ENCODE measurements at places on chromosomes 7 and 10.

DNA sequence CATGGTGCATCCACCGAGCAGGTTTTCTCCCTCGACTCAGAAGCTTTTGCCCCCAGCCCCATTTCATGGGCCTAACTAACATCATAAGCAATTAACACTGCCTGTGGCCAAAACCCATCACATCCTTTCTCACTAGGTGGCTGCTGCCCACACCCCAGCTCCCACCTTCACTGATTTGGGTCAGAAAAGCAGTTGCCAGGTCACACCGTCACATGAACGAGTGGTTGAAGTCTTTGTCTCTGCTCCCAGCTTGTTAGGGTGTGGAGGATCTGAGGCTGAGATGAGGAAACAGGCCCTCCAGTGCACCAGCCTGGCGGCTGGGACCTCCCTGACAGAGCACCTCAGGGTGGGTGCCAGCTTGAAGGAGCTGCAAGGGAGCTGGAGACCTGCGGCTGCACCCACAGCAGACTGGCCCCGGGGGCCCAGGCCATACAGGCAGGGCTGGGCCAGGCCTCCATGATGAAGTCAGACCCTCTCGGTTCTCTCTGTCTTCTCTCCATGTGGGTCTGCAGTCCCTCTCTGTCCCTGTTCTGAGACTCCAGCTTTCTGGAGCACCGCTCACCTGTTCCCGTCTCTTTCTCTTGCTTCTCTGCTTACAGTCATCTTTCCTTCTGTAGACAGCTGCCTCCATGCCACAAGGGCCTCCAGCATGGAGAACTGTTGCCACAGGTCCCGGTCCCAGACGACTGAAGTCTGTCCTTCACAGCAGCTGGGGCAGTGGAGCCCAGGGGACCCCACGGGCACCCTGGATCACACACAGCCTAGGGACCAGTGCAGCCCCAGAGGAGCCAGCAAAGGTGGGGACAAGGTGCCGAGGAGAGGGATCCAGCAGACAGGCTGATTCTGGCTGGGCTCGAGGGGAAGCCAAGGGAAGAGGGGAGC is 13.8 kb upstream of the INPP5A start:
- DNase-seq, result no peak

DNA sequence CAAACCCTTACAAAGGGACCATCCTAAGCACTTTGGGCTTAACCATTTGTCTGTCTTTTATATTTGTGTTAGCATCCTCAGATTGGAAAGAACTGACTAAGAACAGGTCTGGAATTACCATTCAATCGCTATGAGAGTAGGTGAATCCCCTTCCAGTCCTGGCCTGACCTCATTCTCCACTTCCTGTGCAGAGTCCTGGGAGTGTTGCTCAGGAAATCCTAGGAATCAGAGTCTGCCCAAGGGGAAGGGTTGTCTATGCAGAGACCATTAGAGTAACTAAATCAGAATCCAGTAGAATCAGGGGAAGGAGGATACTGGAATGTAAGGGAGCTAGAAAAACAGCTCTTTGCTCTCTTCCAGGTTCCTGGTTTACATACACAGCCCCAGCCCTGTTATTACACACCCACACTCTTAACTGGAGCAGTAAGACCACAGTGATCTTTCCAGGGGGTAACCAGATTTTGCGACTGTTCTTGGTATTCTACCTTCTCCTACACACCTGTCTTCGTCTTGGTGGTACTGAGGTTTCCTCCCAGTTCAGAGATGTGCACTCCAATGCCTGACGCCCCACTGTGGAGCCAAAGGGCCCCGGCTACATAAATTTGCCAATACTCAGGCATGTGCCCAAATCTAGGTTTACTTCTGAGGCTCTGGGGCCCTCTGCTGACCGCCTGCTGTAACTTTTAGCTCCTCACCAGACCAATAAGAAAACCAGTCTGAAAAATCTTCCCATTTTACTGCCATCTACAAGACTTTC is 103.7 kb downstream of the RNF216 start:
- no peak for DNase-seq

- DNase-seq, result no peak
These were observed 37.4 kb downstream of the AUTS2 start for GRCh38 chr7:69635555-69636185.

DNA sequence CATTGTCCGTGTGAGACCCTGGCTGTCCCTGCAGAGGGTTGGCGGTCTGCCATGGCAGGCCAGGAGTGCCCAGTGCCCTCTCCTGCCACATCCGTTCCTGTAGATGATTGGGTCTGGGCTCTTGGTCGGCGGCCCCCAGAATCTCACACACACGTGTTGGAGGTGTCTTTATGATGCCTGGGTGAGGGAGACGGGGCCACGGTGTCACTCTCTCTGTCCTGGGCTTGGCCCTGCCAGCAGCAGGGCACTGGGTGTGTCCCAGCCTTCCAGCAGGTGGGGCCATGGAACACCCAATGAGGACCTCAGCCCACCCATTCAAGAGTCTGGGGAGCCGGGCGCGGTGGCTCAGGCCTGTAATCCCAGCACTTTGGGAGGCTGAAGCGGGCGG is 30.2 kb downstream of the UNC5B start:
- DNase-seq, result no peak

DNA sequence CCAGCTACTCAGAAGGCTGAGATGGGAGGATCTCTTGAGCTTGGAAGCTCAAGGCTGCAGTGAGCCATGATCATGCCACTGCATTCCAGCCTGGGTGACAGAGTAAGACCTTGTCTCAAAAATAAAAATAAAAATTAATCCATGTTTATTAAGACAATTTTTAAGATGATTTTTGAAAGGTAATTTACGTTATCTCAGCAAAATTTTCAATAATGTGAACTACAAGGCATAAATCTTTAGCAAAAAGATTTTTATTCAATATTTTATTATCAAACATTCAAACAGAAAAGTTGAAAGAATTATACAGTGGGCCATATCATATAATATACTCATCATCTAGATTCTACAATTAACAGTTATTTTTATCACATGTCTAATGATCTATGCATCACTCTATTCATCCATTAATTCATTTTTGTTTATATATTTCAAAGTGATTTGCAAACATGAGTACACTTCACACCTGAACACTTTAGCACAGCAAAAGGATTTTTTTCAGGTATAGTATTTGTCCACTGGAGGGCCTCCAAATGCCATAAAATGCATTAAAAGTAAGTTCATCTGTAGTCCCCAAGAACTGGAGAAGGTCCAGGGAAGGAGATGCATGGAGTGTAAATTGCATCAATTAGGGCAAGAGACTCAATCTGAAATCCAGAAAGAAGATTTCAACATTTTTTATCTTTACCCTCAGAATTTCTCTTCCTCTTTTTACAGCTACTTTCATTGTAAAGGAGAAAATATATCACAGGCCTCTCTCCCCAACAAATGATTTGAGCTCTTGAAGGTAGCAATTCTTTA is 38.6 kb upstream of the RSBN1L start:
- DNase-seq, result peak; percentile 42

GRCh38 chr7:114148779-114149178 is 230.0 kb upstream of the PPP1R3A start:
- DNase-seq, result no peak

- DNase-seq, result no peak
These were observed 237.8 kb downstream of the ZMYND11 start for GRCh38 chr10:373015-373414.

GRCh38 chr10:97533888-97534287 is 35.2 kb downstream of the UBTD1 start:
- DNase-seq, result no peak

DNA sequence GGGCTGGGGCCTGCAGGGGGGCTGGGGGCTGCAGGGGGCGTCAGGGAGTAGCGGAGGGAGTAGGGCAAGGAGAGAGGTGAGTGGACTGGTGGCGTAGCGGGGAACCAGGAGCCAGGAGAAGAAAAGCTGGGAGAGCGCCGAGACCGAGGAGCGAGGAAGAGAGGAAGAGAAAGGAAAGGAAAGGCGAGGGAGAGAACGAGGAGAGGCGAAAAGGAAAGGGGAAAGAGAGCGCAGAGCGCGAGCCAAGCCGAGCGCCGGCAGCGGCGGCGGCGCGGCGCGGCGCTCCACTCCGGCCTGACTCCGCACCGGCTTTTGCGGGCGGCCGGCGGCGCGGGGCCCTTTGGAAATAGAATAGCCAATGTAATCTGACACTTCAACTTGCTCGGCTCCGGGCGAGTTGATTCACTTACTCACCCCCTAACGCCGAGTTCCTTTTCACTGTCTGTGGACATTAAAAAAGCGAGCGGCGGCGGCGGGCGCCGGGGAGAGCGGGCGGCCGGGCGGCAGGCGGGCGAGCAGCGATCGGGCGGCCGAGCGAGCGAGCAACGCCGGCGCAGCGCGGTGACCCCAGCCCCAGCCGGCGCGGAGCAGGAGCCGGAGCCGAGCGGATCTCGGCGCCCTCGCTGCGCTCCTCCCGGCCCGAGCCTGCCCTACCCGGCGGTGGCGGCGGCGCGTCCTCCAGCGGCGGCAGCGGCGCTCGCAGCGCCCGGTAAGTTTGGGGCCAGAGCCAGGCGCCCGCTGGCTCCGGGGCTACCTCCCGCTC is at the start of gene ZMIZ1:
ZMIZ1 (plus strand) TSS at position 405 of the 763 bp plus-strand sequence. CDS start 132,667 bp downstream, outside the sequence.
- peak; percentile 61 for DNase-seq

DNA sequence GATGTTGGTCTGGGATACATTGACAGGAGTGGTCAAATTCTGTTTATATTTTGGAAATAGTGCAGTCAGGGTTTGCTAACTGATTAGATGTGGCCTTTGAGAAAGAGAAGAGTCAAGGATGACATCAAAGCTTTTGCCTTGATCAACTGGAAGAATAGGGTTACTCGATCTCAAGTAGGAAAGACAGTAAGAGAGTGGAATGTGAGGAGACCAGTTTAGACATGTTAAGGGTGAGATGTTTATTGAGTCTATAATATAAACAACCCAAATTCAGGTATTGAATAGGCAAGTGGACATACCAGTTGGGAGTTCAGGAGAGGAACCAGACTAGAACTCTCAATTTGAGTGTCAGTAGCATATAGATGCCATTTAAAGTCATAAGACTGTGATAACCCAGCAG is 1.9 kb upstream of the ANKRD7 start:
- DNase-seq, result no peak

DNA sequence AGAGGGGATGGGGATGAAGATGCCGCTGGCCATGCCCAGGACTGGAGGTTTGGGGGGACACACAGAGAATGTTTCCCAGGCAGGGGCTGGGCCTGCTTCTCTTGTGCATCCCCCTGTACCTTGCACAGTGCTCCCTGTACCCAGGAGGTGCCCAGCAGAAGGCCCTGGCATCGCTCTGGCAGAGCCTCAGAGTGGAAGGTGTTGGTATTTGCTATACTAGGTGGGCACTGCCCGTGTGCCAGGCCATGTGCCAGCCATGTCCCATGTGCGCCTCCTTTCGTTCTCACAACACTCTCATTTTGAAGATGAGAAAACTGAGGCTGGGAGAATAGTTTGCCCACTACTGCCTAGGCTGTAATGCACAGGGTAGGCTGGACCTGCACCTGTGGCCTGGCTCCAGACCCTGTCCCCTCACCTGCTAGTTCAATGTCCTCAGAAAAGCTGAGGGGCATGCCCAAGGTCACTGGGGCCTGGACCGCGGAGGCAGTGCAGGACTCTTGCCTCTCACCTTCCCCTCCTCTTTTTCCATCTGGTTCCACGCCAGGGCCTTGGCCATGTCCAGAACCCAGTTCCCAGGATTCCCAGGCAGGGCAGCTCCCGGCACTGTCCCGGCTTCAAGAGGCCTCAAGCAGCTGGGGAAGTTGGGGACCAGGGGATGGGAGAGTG is 64.7 kb downstream of the GOLGA7B start:
- DNase-seq, result no peak

DNA sequence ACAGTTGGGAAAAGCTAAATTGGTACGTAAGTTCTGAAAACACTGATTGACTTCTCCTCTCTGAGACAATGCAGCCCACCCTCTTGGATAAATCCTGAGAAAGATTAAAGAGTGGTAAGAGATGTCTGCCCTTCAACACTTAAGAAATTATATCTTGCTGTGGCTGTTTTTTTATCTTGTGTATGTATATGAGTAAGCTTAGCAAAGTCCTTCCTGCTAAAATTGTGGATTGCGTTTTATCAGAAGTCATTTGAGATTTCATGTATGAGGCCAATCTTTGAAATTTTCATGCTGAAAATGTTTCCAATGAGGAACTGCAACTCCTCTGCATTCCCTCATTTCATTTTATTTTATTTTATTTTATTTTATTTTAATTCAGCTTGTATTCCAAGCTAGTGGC is 106.2 kb upstream of the INHBA start:
- no peak for DNase-seq

GRCh38 chr7:36607721-36608095 is 116.6 kb downstream of the AOAH start:
- no peak for DNase-seq

GRCh38 chr7:155297517-155298287 is at the start of gene INSIG1:
Gene INSIG1, plus strand, starts transcription at chr7:155297878. Its CDS starts 408 bp downstream, at chr7:155298286.
- DNase-seq, result peak; percentile 85

GRCh38 chr10:132900211-132900756 is 42.1 kb downstream of the CFAP46 start:
- no peak for DNase-seq

GRCh38 chr10:116984202-116984990 is 20.6 kb downstream of the SHTN1 start:
- DNase-seq, result no peak

DNA sequence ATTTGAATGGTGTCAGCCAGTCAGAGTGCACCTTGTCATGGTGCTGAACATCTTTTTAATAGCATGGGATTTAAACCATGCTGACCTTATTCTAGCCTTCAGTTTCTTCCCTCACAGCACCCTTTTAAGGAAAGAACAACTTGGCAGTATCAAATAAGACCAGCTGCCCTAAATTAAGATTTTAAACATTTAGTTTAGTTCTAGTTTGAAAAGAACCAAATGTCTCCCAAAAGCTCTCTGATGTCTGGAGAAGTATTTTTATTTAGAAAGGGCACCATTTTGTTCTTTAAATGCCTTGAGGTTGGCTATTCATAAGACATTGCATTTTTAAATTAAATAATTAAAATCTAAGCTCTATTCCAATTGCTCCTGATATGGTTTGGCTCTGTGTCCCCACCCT is 121.1 kb downstream of the CCDC3 start:
- DNase-seq, result no peak

DNA sequence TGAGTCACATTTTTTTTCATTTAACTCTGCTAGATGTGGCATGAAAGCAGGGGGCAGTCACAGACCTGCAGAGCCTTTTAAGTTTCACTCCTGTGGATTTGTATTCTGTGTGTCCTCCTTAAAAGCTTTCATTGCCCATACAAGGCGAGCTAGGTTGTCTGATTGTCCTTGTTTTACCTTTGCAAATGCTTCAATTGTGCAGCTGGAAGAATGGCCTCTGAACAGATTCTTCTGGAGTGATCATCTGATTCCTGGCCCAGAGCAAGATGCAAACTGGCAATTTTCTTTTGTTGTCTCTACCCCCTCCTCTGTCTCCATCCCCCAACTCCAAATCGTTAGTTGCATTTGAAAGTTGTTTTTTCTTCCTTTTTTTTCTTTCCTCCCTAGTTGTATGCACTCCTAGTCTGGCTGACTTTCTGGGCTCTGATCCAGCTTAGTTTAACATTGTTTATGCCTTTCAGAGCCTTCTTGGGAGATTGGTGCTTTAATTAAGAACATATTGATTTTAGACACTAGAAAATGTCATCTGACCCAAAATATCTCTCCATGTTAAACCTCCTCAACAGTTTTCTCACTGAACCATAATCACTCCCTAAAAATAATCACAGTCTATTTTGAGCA is 150.2 kb downstream of the REEP3 start:
- DNase-seq, result no peak

DNA sequence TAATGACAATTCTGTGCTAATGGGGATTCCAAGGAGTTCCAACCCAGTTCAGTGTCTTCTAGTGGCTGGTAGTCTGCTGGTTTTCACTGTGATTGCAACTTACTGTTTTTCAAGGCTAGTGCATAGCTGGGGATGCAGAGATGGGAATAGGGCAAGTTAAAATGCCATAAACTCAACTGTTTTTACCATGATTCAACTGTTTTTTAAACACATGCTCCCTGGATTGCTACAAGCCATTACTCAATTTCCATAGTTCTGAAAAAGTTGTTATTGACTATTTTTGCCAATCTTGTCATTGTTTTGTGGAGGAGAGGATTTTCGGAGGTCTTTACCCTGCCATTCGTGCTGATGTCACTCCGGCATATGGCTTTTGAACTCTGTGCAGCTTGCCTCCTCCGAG is 245.3 kb downstream of the SUGCT start:
- DNase-seq, result no peak

Data from T-helper 1 cell (primary cell).